ENCODE measurements at places on chromosomes 3 and 15. TPM values are rescaled to one million over a fixed set of nuclear protein-coding genes. Genes with fewer than 3 reads are reported as not detected.

DNA sequence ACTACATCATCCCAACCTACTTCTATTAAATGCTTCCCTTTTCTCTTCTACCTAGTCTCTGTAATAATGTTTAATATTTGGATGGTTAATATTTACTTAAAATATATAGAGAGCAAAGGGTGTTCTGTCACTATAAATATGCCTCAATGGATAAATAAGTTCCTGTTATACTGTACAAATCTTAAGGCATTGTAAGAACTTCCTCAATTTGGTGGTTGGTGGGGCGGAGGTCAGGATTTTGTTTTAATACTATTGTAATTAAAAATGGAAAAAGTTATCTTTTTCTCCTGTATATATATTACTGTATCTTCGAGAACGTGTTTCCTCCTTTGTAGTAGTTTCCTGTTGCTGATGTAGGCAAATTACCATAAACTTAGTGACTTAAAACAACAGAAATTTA lies 41.5 kb downstream of the SPRED1 start:
- H3K27ac ChIP-seq: no peak overlapping the region
- H3K36me3 ChIP-seq: no peaks in the 10 kb centered on the region
- H3K4me1 ChIP-seq: no peaks in the 10 kb centered on the region
- H3K4me3 ChIP-seq: no peak overlapping the region
- DNase-seq: no peak

DNA sequence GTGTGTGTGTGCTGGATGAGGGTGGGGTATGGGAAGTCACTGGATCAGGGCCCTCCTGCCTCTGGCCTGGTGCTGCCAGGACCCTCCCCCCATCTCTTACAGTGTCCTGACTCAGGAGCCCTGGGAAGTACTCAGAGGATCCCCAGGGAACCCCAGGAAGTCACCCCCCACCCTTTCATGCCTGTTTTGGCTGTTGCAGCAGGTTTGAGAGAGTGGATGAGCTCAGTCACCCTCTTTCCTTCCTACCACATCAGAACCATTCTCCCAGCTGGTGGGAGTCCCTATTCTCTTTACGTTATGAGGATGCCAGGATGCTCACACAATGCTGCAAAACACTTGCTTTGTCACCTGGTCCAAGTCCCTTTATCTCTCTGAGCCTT lies 59.0 kb downstream of the BDH1 start:
- no peaks in the 10 kb centered on the region for H3K4me1 ChIP-seq
- DNase-seq: no peak
- H3K27me3 ChIP-seq: no peaks in the 10 kb centered on the region
- no peak overlapping the region for H3K27ac ChIP-seq
- H3K4me3 ChIP-seq: no peak overlapping the region

The RETNLB gene
- total RNA-seq: not detected

- H3K4me3 ChIP-seq: peak overlapping the region; percentile 27
- H3K27me3 ChIP-seq: peaks cover 8% of the 10 kb centered on the region
- H3K4me1 ChIP-seq: peaks cover 13% of the 10 kb centered on the region
- H3K36me3 ChIP-seq: peaks cover 2% of the 10 kb centered on the region
These were observed 111.7 kb downstream of the LMLN start for GRCh38 chr3:198071602-198072287.

- no peaks in the 10 kb centered on the region for H3K4me1 ChIP-seq
- no peak overlapping the region for H3K27ac ChIP-seq
- H3K27me3 ChIP-seq: no peaks in the 10 kb centered on the region
- DNase-seq: no peak
These were observed 928.1 kb downstream of the ROBO1 start for GRCh38 chr3:78839693-78840092.

GRCh38 chr3:113222451-113223086 lies 11.2 kb downstream of the BOC start:
- H3K27ac ChIP-seq: no peak overlapping the region
- no peaks in the 10 kb centered on the region for H3K36me3 ChIP-seq
- peaks cover 51% of the 10 kb centered on the region for H3K27me3 ChIP-seq
- DNase-seq: no peak

- H3K36me3 ChIP-seq: no peaks in the 10 kb centered on the region
- no peaks in the 10 kb centered on the region for H3K4me1 ChIP-seq
- no peak for DNase-seq
- peaks cover 29% of the 10 kb centered on the region for H3K27me3 ChIP-seq
- H3K4me3 ChIP-seq: no peak overlapping the region
These were observed 53.4 kb upstream of the SEC13 start for GRCh38 chr3:10374311-10374710.

The TERC gene
- total RNA-seq: 10.9 TPM

Measured in activated naive CD8-positive, alpha-beta T cell treated with anti-CD3 and anti-CD28 coated beads, Interleukin-2, amount 10 ng/mL, durations not matched to agents 7 days and 5 days (primary cell).